Motor neuron (in vitro differentiated cells): ENCODE measurements at places on chromosomes 1 and 21. TPM values are rescaled to one million over a fixed set of nuclear protein-coding genes. Genes with fewer than 3 reads are reported as not detected.

APOBEC4 gene
- total RNA-seq = 0.78 and 2.7 TPM in 2 replicates

DNA sequence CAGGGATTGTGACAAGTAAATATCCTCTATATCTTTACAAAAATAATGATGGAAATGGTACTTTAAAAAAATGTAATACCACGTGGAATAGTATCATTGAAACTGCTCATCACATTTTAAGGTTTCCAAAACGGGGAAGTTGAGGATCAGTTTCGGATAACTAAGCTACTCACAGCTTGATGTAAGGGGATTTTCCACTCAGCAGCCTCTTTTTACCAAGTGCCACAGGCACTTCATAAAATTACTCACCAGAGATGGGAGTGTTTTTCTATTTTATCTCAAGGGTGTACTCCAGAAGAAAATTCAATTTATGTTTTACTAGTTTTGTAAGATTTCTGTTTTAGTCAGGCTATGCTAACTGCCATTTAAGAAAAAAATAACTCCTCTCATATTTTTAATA lies 91.7 kb downstream of the TPR start:
- no peak for ATAC-seq

DNA sequence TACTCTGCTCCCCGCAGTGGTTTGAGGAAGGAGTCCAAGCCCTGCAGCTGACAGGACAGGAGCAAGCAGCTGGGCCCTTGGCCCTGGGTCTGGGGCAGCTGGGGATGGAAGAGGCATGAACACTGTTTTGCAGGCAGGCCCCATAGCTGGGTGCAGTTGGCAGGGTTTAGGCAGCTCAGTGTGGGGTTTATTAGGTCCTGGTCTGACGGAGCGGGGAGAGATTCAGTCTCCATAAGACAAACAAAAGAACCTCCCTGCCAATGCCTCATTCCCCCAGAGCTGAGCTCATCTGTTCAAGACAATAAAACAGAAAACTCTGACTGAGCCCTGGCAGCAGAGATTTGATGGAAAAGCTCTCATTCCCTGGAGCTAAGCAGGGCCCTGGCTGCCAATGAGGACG lies 37.3 kb downstream of the OLFML2B start:
- ATAC-seq = no peak

DNA sequence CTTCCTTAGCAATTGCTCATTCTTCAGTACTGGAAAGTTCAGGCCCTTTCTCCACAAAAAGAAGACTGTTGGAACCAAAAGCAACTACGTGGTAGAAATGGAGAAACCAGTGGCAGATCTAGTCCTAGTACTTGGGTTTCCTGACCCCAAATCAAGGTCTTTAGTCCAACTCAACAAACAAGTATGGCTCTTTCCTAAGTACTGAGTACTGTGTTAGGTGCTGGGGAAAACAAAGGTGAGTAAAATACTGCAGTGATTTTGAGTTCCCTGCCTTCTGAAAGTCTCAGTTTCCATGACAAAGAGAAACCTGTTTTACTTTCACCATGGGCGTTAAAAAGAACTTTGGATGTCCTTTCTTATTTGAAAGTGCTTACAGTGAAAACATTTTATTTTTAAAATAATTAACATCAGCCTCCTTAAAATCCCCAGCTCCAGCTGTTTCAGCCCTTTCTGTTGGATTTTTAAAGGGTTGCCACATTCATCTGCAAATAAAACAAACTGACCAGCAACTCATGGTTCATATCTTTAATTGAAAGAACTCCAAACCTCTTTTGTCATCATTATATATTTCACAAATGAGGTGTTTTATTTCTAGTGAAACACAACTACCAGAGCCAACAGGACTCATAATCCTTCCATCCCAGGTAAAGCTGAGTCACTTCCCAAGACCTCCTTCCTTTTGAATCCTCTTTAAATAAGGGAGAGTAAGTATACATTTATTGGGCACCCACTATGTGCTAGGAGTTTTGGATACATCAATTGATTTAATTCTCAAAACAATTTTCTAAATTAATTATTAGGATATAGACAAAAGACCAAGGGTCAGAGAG lies 35.4 kb downstream of the PLPP3 start:
- no peak for ATAC-seq

DNA sequence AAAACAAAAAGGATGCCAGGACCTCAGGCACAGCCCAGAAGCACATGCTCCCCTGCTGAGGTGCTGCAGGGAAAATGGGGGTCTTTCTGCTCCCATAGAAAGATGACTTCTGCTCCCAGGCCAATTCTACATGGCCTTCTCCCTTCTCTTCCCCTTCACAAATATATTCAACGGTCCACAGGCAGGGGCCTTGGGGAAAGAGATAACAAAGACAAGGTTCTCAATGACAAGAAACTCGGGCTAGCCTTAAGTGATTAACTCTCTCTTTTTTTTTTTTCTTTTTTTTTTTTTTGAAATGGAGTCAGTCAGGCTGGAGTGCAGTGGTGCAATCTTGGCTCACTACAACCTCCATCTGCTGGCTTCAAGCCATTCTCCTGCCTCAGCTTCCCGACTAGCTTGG lies 54.2 kb downstream of the H3-3A start:
- no peak for ATAC-seq

- no peak for ATAC-seq
These were observed 2.0 kb downstream of the PCP4 start for GRCh38 chr21:39869141-39869818.

- no peak for ATAC-seq
These were observed 13.5 kb downstream of the ASAP3 start for GRCh38 chr1:23470282-23471070.
